Stimulated activated CD4-positive, alpha-beta T cell treated with anti-CD3 and anti-CD28 coated beads, Interleukin-1b, Interleukin-23, amount 100 ng/mL, for 4 hours (primary cell): ENCODE measurements at places on chromosomes 3 and 15.

DNA sequence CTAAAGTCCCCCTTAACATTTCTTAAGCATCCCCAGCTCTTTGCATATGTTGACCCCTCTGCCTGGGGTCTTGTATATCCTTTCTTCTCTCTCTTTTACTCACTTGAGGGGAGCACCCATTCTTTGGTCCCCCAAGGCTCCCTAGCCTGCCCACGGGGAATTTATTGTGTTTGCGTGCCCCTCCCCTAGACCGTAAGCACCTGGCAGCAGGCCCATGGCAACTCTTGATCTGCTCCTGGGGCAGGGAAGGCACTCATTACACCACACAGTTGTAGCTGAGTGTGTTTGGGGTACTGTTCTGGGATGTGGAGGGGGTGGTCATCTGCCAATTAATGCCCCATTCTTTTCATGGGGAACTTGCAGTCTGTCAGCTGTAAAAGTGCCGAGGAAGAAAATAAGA, 27.3 kb upstream of the SMAD6 start:
- DNase-seq, result no peak

- DNase-seq, result peak; percentile 56
These were observed at the start of gene PLSCR1 for GRCh38 chr3:146544002-146544928. PLSCR1 (minus strand) TSS chr3:146544607; CDS start chr3:146536552, 8,055 bp downstream.

DNA sequence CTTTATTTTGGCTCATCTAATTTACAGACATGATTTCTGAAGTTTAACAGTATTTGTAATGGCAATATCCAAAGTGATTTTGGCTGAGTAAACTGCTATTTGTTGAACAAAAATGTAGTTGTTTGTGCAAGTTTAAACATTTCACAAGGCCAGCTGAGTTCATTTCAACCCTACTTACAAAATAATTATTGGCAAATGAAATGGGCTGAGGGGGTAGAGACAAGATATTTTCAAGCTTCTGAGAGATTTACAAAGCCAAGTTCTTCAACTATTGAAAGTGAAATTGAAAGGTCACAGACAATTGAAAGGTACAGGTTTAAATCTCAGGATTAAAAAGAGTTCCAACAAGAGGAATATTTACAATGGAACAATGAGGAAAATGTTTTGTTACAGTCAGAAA, 77.1 kb downstream of the DUT start:
- DNase-seq, result no peak

GRCh38 chr15:101539930-101540329, 50.4 kb upstream of the PCSK6 start:
- DNase-seq, result no peak

- DNase-seq, result no peak
These were observed 172.5 kb upstream of the GADL1 start for GRCh38 chr3:31067004-31067403.

DNA sequence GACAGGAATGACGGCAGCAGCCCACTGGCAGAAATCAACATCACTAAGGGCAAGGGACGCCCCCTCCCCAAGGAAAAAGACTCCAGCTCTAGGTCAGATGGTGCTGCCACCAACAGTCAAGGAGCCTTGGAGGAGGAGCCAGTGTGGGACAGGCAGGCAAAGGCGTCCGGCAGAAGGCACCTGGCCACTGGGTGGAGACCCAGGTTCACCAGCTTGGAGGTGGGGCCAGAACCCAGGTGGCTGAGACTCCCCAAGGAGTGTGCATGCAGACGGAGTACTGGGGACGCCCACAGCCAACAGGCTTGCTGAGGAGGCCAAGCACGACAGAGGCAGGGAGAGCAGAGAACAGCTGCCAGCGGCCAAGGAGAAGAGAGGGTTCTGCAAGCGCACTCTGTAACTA, 35.2 kb downstream of the PTPN23 start:
- no peak for DNase-seq

DNA sequence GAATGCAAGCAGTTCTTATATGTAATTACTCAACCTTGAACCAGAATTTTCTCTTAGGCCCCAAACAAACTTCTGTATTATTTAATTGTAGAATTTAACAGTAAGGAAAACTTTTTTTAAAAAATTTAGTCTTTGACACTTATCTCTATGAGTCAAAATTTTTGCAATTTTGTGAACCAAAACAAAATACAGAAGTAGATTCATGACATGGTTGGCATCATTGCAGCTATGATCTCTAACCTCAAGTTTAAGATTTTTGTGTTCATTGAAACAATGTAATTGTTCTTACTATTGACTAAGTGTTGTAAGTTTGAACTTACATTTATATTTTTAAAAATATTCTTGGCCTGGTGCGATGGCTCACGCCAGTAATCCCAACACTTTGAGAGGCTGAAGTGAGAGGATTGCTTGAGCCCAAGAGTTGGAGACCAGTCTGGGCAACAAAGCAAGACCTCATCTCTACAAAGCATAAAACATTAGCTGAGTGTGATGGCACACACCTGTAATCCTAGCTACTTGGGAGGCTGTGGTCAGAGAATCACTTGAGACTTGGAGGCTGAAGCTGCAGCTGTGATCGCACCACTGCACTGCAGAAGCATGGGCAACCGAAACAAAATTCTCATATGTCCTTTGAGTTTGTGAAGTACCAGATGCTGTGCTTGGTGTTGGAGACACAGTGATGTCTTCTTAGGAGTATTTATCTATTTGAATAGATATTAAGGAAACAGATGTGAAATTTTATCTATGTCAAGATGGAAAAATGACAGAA, 39.7 kb downstream of the STT3B start:
- DNase-seq, result no peak

GRCh38 chr3:177321819-177322218, 124.5 kb upstream of the TBL1XR1 start:
- no peak for DNase-seq

DNA sequence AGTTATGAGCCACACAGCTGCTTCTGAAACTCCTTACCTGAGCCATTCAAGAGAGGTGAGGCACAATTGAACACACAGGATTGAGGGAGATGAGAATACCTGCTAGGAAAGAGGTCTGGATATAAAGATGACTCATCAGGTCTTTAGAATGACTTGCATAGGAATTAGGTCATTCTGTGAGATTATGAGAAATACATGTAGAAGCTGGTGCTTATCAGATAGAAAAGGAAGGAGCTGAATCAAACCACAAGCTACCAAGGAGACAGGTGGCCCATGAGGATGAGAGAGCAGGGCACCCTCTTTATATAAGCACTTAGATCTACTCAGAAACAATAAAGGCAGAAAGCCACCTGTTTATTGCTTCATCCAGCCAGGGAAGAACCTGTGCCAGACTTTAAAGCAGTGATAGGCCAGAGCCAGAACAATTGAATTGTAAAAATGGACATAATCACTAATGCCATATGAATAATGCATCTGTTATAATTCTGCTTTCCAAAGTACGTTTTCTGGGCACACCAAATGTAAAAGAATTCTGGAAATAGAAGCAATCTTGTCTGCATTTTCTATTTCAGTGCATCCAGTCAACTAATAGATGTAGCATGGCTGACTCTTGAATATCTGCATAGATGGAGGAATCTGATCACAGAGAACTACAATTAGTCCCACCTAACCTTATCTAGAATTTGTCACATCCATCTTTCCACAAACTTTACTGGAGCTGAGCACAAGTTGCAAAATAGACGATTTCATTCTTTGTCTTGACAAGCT, 74.9 kb downstream of the PIK3R4 start:
- DNase-seq, result no peak

DNA sequence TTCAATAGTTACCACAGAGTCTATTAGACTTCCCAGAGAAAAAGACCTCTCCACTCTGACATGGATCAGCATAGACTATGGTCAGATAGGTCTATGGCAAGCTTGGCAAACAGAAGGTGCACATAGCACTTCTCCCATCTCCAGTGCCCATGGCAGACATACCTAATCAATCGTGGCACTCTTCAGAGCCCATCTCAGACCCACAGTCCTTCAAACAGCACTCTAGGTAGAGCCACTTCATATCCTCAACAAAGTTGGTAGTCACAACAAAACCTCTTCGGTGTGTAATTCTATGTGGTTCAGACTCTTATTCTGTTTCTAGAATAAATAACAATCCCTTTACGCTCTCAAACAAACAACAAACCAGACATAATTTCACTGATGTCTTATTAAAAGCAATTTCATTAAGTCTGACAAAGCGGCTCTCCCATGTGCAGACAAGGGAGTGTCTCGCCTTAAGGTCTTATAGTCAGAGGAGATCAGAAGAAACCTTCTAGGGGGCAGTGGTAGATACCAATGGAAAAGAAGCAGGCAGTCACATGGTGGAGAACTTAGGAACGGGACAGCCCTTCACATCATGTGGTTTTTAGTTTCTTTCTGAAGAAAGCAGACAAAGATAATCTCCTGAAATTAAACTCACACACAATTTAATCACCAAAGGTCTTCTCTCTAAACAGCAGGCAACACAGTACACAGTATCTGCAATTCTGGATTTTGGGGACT, 483.4 kb downstream of the FOXP1 start:
- no peak for DNase-seq

DNA sequence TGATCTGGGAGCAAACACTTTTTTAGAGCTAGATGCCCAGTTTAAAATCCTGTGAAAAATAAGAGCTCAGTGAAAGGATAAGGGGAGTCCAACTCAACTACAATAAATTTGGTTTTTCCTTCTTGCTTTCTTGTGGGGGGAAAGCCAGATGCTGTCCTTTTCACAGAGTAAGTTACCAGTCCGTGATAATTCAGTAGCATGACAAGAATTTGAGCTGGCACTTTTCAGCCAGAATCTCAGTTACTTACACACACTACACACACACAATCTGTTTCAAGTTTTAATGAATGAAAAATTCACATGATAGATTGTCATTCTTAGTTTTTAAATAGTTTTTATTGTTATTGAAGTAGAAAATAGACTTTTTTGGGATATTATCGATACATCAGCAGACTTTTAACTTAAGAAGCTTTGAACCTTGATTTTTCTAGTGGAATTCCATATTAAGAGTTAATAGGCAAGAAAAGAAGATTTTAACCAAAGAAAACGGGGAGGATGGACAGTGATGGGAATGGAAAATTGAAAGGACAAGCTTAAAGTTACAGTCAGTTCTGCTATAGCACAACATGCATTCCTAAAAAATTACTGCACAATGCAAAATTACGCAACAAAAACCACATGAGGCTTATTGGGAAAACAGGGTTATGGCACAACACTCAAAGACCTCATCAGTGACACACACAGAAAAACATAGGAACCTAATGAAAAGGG, 47.0 kb downstream of the PSMD6 start:
- DNase-seq, result no peak

DNA sequence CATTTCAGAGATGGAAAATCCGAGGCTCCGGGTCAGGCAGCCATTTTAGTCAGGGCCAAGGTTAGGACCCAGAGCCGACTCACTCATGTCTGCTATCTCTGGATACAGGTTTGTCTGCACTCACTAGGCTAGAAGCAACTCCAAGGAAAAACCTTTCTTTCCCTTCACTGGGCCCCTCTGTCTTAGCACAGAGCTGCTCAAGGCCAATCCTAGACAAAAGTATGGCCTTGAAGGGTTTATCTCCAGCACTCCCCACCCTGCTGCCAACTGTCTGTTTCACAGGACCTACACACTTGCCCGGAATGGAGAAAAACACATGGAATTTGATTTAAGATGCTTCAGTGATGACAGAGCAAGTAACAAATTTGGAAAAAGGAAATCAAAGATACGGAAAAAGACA, 25.6 kb downstream of the ACAN start:
- DNase-seq, result no peak

DNA sequence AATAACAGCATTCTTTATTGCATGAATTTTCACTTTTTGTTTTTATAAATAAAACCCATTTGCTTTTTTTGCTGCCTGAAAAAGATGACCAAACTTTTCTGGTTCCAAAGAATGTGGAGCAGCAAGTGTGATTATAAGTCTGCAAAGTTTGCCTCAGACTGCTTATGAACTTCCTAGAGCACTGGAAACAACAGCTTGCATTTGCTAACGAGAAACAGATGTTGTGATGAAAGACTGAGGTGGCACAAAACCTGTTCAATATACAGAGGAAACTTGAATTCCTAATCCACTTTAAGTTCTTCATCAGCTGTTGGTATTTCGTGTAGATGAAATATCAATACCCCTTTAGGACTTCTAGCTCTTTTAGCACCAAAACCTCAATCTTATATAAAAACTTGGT, 9.3 kb downstream of the ZPLD1 start:
- DNase-seq, result no peak

GRCh38 chr3:184349563-184350470, 11.6 kb downstream of the CLCN2 start:
- DNase-seq, result no peak

- DNase-seq, result no peak
These were observed 27.2 kb upstream of the WDR5B start for GRCh38 chr3:122443090-122443489.

DNA sequence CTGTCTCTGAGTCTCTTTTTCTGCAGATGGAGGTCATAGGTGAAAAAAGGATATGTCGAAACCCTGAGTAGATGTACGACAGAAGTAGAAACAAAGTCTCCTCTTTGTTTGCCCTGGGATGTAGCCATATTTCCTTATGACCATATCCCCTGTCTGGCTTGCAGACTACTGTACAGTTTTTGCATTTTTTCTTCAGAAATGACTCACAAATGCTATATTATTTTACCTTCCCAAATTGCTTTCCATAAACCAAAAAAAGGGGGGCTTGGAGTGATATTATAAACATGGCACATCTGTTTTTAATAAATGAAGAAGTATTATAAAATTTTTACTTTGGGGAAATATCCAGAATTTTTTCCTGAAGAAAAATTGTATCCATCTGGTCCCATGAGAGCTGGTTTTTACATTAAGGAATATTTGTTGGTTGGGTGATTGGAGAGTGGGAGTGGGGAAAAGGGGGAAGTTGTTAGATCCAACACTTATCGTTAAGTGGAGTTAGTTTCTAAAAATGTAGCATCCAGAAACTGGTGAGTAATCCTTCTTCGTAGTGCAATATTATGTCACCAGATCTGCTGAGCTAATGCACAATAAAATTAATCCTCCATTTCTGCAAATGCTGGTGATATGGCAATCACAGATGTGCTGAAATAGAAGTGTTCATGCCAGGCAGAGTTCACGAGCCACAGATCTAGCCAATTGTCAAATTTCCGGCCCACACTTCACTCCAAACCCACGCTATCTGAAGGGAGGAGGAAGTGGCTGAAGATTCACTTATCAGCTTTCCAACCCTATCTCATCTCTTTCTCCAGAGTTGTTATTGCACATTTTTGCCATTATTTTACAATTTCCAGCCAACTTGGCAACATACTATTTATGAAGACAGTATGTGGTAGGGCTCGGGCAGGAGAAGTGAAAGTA, 313.6 kb upstream of the ATP11B start:
- DNase-seq, result no peak
